ENCODE measurements at places on chromosomes 2 and 18.

DNA sequence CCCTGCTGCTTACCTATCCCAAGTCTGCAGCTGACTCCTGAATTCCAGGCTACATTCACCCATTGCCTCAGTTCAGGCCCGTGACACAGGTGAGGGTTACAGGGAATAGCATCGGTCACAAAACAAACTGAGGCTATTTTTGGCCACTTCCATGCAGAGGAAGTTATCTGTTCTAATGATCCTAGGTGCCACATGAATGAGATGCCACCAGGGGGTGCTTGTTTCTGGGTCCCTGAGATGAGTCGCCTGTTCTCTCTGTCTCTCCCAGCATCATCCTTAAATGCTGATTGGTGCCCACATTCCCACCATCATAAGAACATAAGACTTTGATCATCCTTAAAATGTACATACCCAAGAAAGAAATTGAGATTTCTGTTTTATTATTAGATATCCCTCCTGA lies 119.0 kb upstream of the CELF4 start:
- no peak for DNase-seq

- no peak for DNase-seq
Observed at GRCh38 chr2:33522576-33522975, 46.1 kb downstream of the RASGRP3 start.

DNA sequence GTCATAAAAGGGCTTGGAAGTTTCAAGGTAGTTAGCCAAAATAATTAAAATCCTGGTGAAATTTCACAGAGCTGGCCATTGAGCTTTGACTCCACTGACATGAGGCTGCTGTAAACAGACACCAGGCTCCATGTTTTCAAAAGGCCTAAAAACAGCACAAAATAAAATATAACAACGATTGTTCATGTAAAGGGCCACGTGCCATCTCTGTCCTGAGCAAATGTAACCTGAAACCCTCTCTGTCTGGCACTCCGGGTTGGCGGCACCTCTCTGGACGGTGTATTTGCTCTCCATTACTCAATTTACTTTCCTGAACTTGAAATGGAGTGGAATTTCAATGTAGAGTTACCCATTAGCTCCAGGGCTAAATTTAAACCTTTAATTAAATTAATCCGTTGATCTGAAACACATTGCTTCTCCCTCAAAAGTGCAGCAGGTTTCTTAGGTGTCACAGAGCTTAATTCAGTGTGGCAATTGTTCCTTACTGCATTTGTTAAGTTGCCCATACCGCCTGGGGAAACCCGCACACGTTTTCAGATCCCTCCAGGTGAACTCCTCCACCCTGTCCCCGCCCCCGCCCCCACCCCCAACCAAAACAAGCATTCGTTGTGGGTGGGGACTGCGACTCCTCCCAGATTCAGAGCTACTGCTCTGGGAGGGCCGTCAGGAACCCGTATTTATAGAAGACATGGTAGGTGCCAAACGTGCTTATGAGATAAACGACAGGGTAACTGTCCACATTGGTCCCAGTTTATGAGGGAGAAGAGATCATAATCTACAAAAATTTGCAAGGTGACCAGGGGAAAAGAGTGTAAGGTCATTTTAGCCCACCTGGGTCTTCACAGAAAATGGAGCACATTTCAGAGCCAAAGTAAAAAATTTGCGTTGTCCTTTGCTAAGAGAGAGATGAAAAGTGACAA lies 1.2 kb upstream of the CABLES1 start:
- DNase-seq, result peak; percentile 87

DNA sequence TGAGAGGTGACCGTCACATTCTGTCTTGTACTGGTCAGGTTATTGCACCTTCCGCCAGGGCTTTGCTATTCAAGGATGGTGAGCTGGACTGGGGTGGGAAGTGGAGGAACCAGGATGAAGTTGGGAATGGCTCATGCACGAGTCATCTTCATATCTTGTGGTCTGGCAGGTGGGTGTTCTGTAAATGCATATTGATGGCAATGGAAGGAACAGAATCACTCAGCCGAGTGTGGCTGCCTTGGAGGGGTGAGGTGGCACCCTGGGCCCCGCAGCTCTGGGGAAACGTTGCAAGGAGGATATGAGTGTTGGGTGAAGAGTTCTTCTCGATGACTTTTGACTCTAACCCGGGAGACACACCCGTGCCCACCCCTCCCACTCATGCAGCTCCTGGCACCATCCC lies 1.2 kb downstream of the NEU2 start:
- no peak for DNase-seq

DNA sequence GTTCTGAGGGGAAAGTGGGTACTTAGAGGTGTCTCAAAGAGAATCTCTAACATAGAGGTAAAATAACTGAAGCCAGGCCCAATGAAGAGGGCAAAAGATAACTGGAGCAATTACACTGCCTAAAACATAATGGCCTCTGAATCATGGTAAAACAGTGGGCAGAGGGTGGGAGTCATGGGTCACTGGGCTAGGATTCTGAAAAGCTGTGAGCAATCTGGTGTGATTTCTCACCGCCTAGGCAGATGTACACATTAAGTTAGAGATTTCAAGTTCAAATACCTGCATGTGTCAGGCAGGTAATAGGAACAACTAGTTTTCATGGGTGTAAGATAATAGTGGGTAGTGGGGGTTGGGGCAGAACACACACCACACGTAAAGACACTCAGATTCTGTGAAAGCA lies 45.6 kb downstream of the INSIG2 start:
- no peak for DNase-seq
